Activated T-helper 17 cell treated with anti-CD3 and anti-CD28 coated beads, Interleukin-2, amount 50 U/mL, for 72 hours (primary cell): ENCODE measurements at places on chromosomes 1 and 21. TPM values are rescaled to one million over a fixed set of nuclear protein-coding genes. Genes with fewer than 3 reads are reported as not detected.

The TNNT2 gene
- total RNA-seq = not detected

DNA sequence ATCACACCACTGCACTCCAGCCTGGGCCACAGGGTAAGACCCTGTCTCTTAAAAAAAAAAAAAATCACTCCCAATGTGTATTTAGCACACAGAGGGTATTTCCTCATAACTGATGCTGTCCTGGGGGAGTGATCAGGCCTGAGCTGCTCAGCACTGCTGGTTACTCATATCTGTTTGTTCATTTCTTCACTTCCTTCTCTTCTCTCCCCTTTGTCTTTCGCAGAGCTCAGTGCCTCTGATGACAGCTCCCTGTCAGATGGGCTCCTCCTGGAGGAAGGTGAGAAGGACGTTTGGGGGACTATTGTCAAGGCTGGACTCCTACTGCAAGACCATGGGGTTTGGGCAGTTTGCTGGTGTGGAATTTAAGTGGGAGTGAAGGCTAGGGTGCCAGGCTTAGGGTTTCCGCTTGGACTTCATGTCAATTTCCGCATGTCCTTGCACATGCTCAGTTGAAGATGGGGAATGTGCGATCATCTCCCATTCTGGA, 13.0 kb downstream of the INAVA start:
- ATAC-seq = no peak

GRCh38 chr1:45908611-45909140, 105.3 kb downstream of the MAST2 start:
- no peak for ATAC-seq

The CFH gene
- 13.9 TPM for total RNA-seq

The FOXO6 gene
- 0.11 TPM for total RNA-seq

The NCMAP gene
- total RNA-seq = not detected

DNA sequence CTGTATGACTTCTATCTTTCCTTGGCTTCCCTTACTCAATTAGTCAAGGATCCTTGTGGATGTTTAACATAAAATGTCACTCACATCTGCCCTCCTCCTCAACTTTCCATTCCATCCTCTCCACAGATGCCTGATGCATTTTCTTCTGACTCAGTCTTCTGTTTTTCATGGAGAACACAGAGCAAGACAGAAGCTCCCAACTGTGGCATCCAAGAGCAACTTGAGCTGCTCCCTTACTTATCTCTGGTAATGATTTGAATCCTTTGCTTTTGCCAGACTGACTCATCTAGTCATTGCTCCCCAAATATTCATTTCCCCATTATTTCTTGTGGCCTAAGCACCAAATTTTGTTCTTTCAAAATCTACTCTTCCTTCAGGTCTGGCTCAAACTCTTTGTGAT, 120.6 kb downstream of the LYPLAL1 start:
- no peak for ATAC-seq

DNA sequence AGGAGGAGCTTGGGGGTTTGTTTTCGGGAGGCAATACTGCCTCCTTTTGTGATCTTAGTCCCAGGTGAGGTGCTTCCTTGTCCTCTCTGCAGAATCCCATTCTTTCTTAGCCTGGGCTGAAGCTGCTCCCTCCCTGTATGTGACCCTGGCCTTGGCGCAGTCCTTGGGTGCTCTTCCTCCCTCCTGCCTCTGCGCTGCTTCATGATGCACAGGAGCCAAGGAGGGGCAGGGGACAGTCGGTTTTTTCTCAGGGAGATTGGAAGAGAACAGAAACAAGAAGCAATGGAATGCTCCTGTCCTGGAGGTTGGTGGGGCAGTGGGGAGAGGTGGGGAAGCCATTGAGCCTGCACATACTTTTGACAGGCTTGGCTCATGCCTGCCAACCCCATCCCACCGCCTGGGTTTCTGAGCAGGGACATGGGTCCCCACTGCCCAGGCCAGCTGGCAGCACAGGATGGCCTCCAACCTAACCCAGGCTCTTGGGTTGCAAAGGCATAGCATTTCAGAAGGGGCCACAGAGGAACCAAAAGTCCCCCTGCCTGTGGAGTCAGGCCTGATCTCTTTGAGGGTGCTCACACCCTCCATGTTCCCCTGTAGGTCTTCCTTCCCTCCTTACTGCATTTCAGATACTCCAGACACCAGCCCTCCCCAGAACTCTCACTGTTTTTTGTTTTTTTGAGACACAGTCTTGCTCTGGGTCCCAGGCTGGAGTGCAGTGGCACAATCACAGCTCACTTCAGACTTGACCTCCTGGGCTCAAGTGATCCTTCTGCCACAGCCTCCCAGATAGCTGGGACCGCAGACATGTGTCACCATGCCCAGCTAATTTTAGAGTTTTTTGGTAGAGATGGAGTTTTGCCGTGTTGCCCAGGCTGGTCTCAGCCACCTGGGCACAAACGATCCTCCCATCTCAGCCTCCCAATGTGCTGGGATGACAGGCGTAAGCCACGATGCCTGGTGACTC, 16.1 kb downstream of the IL6R start:
- ATAC-seq = no peak

DNA sequence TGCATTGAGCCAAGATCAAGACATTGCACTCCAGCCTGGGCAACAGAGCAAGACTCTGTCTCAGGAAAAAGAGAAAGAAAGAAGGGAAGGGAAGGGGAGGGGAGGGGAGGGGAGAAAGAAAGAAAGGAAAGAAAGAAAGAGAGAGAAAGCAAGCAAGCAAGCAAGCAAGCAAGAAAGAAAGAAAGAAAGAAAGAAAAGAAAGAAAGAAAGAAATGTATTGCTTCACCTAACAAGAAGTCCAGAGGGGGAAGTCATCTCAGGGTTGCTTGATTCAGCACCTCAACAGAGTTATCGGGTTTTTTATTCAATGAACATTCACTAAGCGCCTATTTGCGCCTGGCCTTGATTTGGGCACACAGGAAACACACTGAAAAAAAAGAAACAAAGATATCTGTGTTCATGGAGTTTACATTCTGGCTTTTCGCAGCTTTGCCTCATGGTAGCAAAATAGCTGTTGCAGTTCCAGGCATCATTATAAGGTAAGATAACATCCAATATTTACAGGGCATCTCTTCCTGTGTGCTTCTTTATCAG, 8.2 kb upstream of the RCSD1 start:
- ATAC-seq = no peak

The SPRR1B gene
- total RNA-seq = not detected

DNA sequence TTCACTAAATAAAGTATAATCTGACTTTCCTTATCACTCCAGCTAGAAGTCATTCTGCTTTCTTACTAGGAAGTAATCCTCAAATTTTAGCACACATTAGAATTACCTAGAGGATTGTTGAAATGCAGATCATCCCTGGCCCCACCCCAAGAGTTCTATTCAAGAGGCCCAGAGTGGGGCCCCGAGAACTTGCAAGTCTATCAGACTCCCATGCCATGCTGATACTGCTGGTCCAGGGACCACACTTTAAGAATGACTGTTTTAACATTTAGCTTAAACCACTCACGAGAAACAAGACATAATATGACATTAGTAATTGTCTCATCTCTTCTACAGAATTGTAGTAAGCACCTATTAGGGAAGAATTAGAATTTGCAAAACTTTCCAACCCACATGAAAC, 7.7 kb upstream of the SYNJ1 start:
- ATAC-seq = peak; percentile 55

The NPR1 gene
- not detected for total RNA-seq

DNA sequence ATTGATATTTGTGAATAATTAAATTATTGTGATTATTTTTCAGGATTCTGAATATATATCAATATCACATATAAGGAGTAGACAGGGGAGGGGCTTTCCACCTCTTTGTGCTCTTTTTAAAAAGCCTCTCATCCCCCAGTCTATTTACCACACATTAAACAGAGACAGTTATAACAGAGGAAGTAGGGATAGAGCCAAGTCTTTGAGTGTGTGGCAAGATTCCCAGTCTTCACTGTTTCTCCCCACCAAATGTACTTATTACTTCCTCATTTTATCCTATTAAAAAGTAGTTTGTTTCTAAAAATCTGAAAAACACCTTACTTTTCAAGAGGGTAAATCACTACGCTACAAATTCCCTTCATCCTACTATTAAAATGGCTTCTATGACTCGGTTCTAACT, 46.7 kb downstream of the EPS15 start:
- no peak for ATAC-seq

GRCh38 chr1:154878371-154879037, 8.4 kb upstream of the KCNN3 start:
- peak; percentile 88 for ATAC-seq

The PGLYRP3 gene
- not detected for total RNA-seq

The LRP8 gene
- total RNA-seq = 68.1 TPM

The GNAT2 gene
- 0.54 TPM for total RNA-seq

DNA sequence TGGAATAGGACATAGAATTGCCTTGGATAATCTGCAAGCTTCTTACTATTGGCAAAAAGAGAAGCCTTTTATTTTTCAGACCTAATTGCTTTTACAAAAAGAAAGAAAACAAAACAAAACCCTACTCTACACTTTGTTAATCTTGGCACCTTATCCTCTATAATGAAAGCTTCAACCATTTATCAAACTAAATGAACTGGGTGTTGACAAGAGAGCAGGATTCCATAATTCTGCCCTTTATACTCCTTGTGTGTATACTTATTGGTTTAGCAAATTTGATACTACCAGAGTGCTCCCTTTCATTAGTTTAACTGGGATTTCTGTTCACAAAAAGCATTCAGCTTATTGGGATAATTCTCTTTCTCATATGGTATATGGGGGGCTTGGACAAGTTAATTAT, 3.0 kb upstream of the TMCC2 start:
- ATAC-seq = no peak

GRCh38 chr1:178912597-178912996, 41.7 kb upstream of the ANGPTL1 start:
- no peak for ATAC-seq

- no peak for ATAC-seq
These were observed 49.5 kb upstream of the SLC19A1 start for GRCh38 chr21:45591619-45592207.

The OR10J5 gene
- not detected for total RNA-seq

The CYP4X1 gene
- total RNA-seq = not detected

GRCh38 chr1:70542856-70543255, 131.8 kb downstream of the CTH start:
- no peak for ATAC-seq

DNA sequence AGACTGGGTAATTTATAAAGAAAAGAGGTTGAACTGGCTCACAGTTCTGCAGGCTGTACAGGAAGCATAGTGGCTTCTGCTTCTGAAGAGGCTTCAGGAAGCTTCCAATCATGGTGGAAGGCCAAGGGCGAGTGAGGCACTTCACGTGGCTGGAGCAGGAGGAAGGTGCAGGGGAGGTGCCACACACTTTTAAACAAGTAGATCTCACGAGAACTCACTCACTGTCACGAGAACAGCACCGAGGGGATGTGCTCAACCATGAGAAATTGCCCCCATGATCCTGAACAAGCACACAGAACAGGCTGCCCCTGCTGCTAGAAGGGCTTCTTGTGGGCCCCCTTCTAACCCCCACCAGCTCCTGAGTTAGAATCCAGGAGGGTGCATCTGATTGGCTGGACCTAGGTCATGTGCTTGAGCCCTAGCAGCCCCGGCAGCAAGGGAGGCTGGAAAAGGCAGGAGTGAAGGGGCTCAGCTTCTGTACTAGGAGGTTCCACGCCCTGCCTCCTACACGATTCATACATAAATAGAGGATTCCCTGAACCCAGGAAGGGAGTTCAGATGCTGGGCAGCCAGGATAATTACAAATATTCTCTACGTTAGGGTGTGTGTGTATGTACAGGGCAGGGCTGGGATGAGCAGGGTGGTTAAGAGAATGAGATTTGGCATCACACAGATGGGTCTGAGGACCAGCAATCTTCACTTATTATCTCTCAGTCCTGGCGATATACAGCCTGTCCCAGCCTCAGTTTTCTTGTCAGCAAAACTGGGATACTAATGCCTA, 72.8 kb upstream of the ATP5PO start:
- ATAC-seq = no peak

DNA sequence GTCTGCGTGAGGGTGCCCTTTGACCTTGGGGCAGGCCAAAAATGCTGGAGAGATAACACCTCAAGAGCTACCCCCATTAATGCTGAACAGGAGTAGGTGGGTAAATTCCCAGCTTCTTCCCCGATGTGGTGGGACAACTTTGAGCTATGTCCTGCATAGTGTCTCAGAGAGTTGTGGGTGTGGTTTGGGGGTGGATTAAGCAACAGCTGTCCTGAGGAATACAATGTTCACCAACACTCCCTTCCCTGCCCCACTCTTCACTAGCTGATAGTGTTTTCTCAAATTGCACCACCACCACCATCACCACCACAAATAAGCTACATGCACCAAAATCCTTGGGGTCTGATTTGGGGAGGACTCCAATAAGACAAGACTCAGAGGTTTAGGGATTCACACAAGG, 258.4 kb downstream of the HLX start:
- ATAC-seq = no peak

The DMRTA2 gene
- total RNA-seq = not detected

DNA sequence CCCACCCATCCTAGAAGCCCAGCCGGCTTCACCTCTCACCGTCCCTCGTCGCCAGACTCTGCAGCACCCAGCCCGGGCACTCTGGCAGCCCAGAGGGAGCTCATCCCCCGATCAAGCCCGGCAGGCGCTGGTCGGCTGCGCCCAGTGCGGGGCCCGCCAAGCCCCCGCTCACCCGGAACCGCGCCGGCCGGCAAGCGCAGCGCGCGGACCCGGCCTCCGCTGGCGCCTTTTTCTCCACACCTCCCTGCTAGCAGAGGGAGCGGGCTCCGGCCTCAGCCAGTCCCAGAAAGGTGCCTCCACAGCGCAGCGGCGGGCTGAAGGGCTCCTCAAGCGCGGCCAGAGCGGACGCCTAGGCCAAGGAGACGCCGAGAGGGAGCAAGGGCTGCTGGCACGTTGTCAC, 2023.3 kb downstream of the NCAM2 start:
- no peak for ATAC-seq

- ATAC-seq = no peak
These were observed 36.1 kb upstream of the RGS8 start for GRCh38 chr1:182720463-182720862.

- no peak for ATAC-seq
These were observed 25.1 kb downstream of the PRDM16 start for GRCh38 chr1:3093898-3094626.

The FAM151A gene
- total RNA-seq = not detected

DNA sequence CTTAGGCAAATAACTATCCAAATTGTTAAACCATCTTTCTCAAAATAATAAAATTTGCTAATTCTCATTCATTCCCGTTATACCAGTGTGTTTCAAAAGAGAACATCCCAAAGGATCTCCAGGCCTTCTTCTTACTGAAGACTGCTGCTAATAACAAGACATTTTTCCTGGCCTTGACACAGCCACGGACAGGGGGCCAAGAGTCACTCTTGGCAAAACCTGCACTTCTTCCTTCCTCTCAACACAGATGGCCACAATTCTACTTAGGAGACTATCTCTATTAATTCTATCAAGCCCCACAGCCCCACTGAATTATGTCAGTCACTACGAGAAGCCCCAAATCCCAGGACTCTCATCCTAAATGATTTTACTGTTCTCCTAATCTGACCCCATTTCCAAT, 86.0 kb downstream of the EVI5 start:
- ATAC-seq = no peak
